Stimulated activated CD4-positive, alpha-beta T cell treated with anti-CD3 and anti-CD28 coated beads, Interleukin-1b, Interleukin-23, amount 100 ng/mL, for 1 hour (primary cell): ENCODE measurements at places on chromosomes 3 and 15.

DNA sequence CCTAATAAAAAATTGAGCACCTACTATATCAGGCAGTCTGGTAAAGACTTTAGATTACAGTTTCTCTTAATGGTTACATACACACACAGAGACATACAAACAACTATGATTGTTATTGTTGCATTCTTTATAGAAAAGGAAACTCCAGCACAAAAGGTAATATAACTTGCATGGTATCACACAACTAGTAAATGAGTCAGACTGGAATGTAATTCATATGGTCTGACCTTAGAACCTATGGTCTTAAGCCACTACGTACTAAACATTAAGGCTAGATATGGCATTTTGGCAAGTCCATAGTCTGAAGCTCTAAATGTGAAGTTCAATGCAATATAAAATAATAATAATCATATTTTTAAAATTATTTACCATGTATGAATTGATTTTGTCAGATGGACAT is 380.6 kb downstream of the LSAMP start:
- no peak for DNase-seq

GRCh38 chr3:94416768-94417167 is 353.9 kb downstream of the NSUN3 start:
- DNase-seq, result no peak

DNA sequence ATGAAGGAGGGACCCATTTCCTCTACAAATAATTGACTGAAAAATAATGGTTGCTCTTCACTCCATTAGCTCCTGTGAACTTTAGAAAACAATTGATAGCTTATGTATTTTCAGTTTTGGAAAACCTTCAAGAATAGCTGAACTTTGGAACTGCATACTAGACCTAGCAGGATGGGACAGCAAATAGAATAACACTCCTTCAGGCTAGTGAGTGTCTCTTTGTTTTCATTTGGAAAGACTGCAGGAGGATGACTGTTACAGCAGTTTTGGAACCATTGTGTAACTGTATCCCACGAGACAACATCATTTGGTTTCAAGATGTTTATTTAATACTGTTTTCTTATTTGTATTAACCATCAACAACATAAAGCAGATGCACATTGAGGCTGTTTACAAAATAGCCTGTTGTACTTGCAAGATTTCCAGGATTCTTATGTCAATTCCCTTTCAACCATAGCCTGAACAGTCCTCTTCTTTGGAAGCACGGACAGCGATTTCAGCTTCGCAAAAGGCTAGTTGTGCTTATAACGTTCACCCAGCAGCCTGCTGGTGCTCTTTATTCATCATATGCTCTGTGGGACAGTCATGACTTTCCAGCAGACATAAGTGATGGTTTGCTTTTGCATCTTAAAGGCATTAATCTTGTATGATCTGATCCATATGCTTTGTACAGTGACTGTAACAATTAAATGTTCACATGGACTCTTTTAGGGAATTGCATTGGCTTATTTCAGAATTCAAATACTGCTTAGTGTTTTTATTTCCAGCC is 335.5 kb downstream of the IL5RA start:
- no peak for DNase-seq

DNA sequence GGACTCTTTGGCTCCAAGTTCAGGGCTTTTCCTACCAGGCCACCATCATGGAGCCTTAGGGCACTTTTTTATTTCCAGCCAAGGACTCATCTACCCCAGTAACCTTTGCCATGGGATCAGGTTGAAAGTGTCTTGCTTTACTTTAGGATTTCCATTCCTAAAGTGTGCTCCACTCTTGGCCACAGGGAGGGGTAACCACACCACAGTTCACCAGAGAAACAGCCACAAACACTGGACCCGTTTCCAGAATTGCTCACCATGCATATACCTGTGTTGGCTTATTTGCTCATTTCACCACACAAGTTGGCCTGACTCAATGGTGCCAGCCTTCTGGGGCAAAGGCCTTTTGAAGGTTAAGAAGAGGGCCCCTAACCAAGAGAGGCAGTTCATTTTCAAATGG is 70.6 kb upstream of the RAD18 start:
- no peak for DNase-seq

- DNase-seq, result no peak
Measured at GRCh38 chr3:30548600-30548999, 57.8 kb upstream of the TGFBR2 start.

DNA sequence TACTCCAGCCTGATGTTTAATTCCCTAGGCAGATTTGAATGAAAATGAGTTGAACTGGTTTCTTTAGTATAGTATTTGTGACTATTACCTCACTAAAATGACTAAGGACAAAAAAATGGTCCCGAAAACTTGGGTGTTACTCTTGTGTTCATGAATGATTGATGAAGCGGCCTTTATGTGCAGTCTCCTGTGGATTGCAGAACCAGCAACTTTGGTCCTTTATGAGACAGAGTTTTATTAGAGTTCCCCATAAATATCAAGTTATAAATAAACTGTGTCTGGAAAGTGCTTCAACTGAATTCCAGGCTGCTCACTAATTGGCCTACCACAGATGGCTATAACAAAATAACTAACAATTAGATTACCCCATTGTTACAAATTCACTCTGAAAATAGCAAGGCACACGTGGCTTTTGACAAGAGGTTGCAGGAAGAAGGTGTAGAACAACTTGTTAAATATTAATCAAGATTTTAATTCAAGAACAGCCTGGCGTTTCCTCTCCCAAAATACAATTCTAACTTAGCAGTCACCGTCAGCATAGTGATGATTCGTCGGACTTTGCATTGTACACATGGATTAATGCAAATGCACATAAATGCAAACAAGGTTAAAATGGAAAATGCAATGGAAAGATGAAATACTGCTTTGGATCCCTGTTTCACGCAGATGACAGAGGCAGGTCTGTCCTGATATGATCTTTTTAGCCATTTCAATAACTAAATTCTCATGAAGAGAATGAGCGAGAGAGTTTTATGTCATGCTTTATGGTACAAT is 567.3 kb upstream of the ZNF717 start:
- DNase-seq, result no peak

DNA sequence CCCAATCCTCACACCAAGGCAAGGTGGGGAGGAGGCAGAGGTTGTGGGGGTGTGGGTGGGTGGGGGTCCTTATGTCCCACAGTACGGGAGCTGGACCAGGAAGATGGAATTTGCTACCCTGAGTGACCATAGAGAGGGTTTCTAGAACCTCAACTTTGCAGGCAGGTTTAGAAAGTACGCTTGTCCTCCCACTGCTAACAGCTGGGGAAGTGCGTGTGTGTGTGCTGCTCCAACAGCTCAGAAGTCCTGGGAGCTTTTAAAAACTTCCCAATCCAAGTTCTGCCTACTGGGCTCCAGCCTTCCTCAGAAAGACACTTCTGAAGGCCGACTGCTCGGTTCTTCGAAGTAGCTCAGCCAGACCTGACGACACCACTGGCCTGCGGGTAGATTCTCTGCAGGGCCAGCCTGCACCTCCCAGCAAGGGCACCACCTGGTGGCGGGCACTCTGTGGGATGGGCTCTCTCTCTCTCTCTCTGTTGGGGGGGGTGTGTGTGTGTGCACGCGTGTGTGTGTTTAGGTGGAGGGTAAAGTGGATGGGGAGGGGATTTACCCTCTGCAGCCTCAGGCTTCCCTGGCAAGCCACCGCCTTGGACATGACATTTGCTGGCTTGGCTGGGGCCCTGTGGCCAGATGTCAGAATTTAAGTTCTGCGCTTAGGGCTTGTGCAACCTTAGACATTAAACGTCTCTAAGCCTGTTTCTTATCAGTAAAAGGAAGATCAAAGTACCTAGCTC is 15.6 kb downstream of the TMEM158 start:
- peak; percentile 61 for DNase-seq

GRCh38 chr3:192655628-192656027 is 71.7 kb downstream of the FGF12 start:
- no peak for DNase-seq

GRCh38 chr3:46713050-46713897 is 4.4 kb downstream of the PRSS50 start:
- no peak for DNase-seq

GRCh38 chr3:194973366-194974000 is 287.8 kb downstream of the FAM43A start:
- DNase-seq, result no peak

DNA sequence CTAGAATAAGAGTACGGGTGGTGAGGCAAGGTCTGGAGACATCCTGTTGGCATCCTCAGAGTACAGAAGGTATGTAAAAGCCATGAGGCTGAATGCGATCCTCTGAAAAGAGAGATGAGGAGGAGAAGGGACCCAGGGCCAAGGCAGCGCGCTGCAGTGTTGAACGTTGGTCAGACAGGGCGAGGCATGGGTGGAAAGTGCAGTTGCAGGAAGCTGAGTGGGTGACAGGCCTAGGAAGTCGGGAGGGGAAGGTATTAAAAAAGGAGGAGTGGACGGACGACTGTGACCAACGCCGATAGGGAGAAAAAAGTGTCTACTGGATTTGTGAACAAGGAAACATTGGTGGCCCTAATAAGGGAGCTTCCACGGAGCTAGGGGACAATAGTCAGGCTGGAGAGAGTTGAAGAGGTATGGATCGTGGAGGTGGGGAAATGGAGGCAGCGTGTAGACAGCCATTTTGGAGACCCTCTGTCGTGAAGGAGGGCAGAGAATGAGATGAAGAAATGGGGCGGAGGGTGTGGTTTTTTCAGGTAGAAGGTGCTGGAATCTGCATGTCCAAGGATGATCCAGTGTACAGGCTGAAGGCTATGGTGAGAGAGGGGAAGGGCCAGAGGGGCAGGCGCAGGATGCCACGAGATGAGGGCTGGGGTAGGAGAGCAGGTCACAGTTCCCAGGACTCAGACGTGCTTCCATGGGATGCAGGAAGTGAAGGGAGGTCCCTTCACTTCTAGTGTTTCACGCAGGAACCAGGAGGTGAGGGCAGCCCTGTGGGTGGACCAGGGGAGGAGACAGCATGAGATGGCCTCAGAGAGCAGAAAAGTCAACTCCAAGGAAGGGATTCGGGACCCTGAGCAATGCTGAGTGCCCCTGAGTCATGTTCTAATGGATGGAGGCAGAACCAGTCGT is 115.9 kb downstream of the ASB7 start:
- no peak for DNase-seq

DNA sequence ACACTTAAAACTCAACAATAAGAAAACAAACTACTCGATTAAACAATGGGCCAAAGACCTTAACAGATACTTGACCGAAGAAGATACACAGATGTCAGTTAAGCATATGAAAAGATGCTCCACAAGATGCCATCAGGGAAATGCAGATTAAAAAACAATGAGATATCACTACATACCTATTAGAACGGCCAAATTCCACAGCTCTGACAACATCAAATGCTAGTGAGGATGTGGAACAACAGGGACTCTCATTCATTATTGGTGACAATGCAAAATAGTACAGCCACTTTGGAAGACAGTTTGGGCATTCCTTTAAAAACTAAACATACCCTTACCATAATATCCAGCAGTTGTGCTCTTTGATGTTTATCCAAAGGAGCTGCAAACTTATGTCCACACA is 59.1 kb upstream of the UBE3A start:
- DNase-seq, result no peak

GRCh38 chr3:31288641-31289100 is 244.1 kb upstream of the STT3B start:
- no peak for DNase-seq

DNA sequence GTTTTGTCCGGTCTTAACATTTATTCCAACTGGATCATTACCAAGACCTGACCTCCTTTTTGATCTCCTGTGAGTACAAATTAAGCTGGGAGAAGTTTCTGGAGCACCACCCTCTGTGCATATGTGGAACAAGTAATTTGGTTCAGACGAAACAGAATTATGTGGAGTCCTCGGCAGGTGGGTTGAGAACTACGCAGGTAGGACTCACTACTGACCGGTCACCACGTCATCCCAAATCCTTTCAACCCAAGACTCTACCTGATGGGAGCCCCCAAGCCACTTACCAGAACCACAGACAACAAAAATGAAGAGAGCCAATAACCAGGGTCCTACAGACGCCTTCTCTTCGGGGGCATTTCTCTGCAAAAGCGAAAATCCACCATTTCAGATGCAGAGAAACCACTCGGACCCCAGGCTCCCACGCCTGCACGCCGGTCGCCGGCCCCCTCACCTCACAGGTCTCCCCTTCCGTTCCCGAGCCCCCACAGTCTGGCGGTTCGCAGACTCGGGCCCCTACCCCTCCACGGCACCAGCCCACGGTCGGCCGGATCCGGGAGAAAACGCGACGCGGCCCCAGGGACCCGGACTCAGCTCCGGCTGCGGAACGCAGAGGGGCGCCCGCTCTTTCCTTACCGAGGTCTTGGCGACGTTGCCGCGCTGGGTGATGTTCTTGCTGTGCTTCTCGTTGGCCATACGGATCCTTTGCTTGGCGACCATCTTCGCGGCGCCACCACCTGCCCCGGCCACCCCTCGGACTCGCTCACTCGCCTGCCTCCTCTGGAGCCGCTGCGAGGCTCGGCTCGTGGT is 674 bp downstream of the SERP1 start:
- no peak for DNase-seq

DNA sequence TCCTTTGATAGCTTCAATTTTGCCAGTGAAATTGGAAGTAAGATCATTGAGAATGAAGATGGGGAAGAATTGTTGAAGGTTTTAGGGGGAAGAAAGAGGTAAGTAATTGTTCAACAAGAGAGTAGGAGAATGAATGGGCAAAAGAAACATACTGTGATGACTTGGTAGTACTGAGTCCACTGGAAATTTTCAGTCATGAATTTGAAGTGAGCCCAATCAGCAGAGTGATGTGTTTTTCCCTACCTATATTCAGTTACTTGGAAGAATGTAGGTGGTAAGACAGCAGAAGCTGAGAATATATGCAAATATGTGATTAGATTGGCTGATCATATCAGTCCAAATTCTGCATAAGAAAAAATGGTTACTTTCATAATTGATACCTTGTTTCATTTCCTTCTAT is 569.6 kb downstream of the AGBL1 start:
- no peak for DNase-seq

- DNase-seq, result no peak
Measured at GRCh38 chr15:70643783-70644125, 119.6 kb downstream of the UACA start.
